ENCODE measurements at places on chromosomes 2 and 18. TPM values are rescaled to one million over a fixed set of nuclear protein-coding genes. Genes with fewer than 3 reads are reported as not detected.

The LYPD6B gene
- total RNA-seq: not detected

The SERPINB12 gene
- total RNA-seq: not detected

DNA sequence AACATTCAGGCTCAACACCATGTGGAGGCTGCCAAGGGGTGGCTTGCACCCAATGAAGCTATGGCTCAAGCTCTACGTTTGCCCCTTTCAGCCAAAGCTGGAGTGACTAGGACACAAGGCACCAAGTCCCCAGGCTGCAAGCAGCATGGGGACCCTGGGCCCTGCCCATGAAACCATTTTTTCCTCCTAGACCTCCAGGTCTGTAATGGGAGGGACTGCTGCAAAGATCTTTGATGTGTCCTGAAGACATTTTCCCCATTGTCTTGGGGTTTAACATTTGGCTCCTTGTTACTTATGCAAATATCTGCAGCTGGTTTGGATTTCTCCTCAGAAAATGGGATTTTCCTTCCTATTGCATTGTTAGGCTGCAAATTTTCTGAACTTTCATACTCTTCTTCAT lies 51.0 kb downstream of the PDE1A start:
- DNase-seq: no peak

DNA sequence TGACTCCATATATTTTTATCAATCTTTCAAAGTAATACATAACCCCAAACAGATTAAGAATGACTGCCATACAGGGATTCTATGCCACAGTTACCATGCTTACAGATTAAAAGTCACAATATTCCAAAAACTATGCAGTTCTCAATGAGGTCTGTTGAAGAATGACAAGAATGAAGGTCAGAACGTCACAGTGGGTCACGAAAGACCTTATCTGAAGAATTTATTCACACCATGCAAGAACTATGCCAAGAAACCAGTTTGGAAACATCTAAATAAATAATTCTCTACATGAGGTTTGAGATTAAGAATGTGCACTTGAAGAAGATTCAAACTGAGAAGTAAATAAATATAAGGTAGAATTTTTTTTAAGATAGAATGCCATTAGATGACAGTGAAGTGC lies 253.3 kb downstream of the EXOC6B start:
- DNase-seq: no peak

The TLX2 gene
- not detected for total RNA-seq

The PNO1 gene
- total RNA-seq: 11.3 TPM

Measured in dermis microvascular lymphatic vessel endothelial cell (primary cell).